Stimulated activated CD8-positive, alpha-beta memory T cell treated with anti-CD3 and anti-CD28 coated beads, Interleukin-2, amount 100 ng/mL, for 1 hour (primary cell): ENCODE measurements at places on chromosomes 1 and 21.

GRCh38 chr1:164922585-164922984 is 363.6 kb downstream of the PBX1 start:
- DNase-seq: no peak

DNA sequence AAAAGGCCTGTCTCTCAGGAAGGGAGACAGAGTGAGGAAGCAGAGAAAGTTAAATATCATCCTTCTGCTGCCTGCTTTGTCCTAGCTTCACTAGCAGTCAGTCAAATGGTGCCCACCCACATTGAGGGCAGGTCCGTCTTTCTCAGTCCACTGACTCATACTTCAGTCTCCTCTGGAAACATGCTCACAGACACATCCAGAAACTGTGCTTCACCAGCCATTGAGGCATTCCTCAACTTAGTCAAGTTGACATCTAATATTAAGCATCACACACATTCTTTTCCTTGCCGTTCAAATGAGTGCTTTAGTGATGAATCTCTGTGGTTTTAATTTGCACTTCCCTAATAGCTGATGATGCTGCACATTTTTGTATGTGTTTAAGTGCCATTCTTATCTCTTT is 777.8 kb upstream of the PRMT6 start:
- no peak for DNase-seq

- no peak for DNase-seq
Observed at GRCh38 chr1:55064071-55064581, 24.8 kb downstream of the PCSK9 start.

DNA sequence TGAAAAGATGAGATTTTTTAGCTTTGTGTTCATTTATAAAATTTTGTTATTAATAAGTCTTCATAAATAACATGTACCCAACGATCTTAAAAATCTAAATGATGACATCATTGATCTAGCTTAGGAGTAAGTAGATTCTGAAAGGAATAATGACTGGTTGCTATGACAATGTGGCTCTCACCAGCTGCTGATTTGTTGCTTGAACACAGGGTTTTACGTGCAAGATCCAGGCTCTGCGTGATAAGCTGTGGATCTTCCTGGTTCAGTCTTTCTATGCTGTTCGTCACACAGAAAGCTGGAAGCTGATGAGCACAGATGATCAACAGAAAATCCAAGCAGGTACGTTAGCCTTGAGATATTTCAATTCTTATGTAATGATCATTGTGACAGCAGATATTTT is 49.1 kb upstream of the C1orf146 start:
- DNase-seq: no peak

DNA sequence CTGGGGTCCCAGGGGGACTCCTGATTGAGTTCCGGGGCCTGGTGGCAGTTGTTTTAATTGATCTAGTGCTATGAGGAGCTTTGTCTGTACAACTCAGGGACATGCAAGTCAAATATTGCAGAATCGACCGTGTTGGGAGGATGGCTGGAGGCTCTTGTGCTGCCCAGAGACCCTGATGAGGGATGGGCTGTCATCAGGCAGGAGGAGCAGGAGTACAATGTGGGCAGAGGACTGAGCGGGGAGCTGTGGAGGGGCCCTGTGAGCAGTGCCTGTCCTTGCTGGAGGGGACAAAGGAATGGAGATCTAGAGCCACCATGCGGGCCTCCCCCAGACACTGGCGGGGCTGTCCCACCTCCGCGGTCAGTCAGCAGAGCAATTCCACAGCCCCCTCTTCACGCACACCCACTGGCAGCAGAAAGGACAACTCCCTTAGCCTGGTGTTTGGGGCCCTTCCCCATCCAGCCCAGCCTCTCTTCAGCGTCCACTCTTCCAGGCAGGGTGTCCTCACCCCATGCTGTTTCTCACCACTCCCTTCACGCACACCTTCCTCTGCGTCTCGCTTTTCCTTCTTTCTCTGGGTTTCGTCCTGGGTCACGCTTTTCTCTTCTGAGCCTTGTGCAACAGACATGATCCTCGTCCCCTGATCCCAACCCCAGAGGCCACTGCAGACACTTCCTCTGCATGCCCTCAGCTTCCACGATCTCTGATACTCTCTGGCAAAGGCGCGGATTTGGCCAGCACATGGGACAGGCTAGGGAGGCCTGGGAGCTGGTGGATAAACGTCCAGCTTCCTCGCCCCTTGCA is 122.6 kb downstream of the GRIK3 start:
- DNase-seq: no peak

DNA sequence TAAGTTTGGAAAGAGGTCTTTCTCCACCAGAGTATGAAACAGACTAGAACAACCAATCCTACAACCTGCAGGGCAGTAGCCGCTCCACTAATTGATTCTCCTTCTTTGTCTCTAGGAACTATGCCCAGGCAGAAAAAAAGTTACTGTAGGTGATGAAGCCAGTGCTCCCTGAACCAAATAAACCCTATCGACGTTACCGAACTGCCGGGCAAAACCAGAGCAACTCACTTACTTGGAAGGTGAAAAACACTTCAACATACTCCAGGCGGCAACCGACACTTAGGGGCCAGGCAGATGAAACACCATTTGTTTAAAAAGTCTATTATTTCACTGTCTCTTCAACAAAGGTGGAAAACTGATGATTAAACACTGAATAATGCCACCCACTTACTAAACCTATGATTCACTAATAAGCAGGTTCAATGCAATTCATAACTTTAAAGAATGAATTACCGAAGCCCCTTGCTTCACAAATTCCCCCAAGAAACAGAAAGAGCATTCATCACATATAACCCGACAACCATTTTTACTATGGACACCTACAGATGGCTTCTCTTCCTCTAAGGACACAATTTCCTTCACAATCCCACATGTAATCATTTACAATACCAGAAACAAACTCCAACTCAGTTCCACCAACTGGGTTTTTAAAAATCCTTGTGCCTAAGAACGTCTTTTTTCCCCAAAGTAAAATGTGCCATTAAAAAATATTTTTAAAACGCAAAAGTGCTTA is 1.6 kb downstream of the NRIP1 start:
- DNase-seq: no peak

DNA sequence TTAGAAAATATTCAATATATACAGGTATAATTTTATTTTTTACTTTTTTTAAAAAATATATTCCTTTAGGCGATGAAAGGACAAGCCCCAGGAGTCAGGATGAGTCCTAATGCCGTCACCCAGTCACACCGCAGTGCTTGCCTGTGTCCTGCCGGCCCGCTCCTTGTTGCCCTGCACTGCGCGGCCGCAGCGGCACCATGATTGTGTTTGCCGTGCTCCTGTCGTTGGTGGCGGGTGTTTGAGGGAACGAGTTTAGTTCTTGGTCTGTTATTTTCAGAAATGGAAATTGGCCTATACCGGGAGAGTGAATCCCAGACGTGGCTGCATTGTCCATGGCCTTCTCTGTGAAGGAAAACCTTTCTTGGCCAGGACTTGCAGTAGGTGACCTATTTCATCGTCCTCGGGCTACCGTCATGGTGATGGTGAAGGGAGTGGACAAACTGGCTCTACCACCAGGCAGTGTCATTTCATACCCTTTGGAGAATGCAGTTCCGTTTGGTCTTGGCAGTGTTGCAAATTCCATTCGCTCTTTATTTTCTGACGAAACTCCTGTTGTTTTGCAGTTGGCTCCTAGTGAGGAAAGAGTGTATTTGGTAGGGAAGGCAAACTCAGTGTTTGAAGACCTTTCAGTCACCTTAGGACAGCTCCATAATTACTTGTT is 45.9 kb upstream of the CRB1 start:
- DNase-seq: no peak

DNA sequence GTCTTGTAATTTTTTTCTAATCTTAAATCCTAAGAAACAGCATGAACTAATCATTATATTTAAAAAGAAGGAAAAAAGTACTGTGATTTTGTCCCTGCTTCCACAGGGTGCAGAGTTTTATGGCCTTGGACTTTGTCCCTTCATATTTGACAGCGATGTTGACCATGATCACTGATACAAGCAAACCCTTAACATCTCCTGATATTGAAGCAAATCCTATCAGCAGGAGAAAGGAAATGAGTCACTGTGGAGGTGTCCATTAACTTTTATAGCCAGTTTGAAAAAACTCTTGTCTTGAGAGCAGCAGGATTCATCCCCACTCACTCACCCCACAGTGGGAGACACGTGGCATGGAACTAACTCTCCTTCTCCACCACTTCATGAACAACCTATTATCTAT is 5.1 kb upstream of the REG4 start:
- no peak for DNase-seq

DNA sequence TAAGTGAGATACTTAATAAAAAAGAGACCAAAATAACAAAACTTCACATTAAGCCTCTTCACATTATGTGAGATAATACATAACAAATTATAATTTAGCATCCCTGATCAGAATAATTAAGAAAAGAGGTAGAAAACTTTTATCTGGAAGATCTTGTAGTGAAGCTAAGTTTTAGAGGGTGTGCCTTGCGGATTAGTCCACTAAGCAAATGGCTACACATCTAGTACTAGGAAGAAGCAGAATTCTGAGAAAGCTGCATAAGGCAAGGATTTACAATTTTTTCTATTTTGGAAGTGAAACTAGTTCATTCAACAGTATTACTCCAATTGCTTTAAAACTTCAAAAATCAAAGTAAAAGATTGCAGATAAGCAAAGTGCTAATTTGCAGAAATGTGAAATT is 3.5 kb downstream of the YOD1 start:
- no peak for DNase-seq

DNA sequence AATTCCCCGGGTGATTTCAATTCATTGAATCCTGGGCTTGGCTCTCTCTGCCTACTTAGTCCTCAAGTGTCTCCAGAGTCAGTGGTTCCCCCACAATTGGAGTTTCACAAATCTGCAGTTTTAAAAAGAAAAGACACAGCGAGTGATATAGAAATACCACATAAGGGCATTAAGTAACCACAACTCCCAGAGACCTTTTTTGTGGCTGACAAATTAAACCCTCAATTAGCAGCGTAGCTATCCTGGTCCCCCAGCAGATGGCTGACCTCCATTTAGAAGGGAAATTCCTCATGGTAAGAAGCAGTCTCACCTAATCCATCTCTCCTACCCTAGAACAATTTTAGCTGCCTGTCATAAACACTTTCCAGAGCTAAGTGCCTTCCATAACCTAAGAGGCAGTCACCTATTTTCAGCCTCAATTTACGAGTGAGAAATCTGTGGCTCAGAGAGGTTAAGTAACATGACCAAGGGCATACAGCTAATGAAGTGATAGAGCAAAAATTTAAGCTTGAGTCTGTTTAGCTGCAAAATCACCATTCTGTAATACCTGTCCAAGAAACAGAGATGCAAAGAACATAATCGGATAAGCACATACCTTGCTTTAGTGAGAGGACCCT is 56.0 kb upstream of the NBPF3 start:
- DNase-seq: no peak

- no peak for DNase-seq
Observed at GRCh38 chr1:247110627-247111258, 6.6 kb upstream of the ZNF669 start.

- DNase-seq: no peak
Observed at GRCh38 chr1:170853867-170854266, 81.5 kb upstream of the MROH9 start.

GRCh38 chr1:100543640-100544039 is 5.7 kb downstream of the GPR88 start:
- DNase-seq: no peak

DNA sequence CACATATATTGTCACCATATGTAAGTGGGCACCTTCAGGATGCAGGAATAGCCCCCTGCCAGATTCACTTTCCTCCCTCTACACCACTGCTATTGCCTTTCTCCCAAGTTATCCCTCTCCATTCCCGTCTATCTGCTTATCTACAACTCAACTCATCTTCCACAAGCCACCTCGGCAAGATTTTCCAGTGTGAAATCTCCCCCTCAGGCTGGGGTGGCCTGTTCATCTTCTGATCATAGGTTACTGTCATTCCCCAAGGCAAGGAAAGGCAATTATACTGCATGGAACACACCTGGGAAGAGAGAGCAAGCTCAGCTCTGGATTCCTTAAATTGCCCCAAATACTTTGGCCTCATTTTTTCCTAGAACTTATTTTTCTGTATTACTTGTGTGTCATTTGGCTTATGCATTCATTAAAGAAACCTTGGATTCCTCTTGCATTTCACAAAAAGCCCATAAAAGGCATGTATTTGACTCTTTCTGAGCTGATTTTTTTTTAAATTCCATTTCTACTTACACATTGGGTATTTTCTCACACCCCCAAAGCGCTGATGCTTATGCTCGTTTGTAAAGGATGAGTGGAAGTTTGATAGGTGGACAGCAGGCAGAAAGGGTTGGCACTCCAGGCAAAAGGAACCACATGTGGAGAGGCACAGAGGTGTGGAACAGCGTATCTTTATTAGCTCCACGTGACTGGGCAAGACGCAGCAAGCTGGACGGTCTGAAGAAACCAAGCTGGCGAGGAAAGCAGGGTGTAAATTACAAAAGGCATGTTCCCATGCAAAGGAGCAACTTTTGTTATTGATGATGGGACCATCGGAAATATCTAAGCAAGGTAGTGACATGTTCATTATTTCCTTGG is 169.7 kb upstream of the RAB4A start:
- DNase-seq: no peak

DNA sequence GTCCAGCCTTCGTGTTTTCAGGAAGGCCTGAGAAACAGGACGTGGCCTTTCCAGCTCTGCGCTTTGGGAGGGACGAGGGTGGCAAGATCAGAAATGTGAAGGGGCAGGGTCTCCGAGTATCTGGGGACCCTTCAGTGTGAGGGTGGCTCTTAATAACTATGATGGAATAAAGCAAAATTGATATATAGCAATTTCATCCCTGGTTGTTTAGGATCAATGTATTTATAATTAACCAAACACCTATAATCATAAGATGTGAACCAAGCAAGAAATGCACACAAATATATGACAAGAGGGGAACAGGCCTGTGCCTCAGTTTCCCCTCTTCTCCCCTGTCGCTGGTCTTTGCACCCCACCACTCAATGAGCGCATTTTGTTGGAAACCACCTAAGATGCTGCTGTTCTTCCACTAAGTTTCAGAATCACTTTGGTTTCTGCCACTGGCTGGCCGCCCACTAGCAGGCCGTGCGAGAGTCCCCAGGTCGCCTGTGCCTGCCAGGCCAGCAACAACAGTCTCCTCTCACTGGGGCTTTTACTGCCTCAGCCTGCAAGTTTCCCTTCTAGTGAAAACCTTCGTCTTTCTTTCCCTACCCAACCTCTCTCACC is 36.6 kb downstream of the UBASH3A start:
- no peak for DNase-seq

DNA sequence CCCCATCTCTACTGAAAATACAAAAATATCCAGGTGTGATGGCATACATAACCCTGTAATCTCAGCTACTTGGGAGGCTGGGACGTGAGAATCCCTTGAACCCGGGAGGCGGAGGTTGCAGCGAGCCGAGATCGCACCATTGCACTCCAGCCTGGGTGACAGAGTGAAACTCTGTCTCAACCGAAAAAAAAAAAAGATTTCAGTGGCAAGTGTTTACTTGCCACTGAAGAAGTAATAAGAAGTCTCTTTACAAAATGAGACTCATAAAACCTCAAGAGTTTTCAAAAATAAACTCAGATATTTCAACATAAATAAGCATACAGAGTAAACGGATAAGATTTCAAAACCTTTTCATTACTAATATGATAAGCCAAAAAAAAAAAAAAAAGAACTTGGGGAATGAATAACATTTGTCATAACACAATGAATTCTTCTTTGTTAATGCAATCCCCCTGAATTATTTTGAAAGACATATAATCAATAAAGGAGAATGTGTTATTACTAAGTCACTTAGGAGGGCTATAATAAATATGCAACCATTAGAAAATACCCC is 34.2 kb upstream of the EXO1 start:
- no peak for DNase-seq
